HTR-8/SVneo (cell line): ENCODE measurements at places on chromosomes 4 and X.

GRCh38 chr4:172207886-172208285, 394.7 kb downstream of the GALNTL6 start:
- DNase-seq, result no peak

DNA sequence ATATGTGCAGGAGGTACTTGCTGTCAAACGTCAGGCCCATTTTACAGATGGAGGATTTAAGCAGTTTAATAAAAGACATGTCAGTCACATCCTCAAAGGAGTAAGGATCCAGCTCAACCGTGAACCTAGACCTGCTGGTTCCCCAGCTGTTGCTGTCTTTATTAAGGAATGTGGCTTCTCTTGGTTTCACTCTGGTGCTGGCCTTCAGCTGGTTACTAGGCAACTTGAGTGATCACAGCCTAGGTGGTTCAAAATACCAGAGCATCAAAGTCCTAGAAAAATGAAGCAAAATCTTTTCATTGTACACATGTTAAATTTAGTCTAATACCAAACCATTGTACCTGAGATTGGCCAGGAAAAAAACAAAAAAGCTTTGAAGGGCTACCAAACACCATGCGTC, 32.7 kb upstream of the GLRA2 start:
- no peak for DNase-seq

GRCh38 chrX:134528960-134529359, 69.0 kb downstream of the HPRT1 start:
- DNase-seq, result no peak

DNA sequence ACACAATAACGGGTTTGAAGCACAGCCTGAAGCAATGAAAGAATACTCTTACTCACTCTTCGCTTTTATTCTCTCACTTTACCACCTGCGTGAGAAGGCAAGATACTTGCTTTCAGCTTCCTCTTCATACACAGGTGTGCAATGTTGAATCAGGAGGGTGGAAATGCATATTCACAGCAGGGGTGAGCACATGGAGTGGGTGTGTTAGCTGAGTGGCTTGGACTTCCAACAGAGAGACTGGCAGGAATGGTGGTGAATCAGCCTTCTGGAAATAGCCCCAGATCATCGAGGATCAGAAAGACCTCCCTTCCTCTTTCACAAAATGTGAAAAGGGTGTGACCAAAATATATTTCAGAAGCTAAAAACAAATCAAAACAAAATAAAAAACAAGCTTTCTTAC, 521.2 kb downstream of the STIM2 start:
- DNase-seq, result no peak

DNA sequence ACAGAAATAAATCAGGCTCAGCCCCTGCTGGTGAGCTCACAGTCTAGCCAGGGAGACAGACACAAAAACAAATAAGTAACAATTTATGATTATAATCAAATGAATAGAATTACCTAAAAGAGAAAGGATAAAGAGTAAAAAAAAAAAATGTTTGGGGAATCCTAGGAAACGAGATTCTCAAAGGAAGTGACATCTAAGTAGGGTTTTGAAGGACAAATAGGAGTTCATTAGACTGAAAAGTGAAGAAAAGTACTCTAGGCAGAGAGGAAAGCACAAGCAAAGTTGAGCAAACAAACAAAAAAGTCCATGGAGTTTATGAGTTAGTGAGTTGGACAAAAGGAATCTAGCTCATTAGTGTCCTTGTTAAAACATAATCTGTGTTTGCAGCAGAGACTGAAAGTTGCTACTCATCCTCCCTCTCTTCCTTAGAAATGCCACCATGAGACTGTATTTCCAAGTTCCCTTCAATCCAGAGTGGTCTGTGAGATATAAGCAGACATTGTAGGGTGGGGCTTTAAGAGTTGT, 145.6 kb downstream of the SPATA18 start:
- DNase-seq, result no peak

DNA sequence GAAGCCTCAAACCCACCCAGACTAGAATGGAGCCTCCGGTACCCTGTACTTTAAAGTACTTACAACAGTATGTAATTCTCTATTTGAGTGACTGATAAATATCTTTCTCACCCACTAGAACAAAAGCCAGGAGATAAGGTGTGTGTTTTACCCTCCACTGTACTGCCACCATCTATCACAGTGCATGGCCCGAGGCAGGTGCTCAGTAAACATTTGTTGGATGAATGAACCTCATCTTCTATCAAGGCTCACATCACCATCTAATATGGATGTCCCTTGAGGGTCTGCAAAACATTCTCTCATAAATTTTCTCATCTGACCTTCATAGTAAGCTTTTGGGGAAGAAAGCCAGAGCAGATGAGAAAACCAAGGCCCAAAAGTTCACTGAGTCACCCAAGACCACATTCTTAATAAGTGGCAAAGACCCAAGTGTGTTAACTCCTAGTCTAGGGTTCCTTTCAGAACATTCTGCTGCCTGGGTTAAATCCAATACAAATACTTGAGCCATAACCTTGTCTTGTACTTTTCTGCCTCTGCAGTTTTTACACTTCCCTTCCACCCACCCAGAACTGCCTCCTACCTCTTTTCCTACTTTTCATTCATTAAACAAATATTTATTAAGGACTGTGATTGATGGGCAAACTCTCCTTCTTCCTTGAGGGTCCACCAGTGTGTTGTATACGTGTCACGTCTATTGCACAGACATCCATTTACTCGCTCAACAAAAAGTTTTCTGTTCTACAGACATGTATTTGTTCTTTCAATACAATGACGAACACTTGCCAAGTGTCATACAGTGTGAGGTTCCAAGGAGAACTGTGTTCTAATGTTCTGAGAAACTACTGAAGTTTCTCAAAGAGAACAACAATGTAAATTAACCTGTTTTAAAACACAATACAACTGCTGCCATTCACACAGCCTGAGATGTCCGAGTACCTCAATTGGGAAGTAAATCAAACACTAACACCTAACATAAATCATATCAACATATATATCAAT, 35.7 kb downstream of the APBB2 start:
- DNase-seq, result peak; percentile 8

GRCh38 chr4:182297659-182298058, 54.5 kb downstream of the TENM3 start:
- DNase-seq, result peak; percentile 51

DNA sequence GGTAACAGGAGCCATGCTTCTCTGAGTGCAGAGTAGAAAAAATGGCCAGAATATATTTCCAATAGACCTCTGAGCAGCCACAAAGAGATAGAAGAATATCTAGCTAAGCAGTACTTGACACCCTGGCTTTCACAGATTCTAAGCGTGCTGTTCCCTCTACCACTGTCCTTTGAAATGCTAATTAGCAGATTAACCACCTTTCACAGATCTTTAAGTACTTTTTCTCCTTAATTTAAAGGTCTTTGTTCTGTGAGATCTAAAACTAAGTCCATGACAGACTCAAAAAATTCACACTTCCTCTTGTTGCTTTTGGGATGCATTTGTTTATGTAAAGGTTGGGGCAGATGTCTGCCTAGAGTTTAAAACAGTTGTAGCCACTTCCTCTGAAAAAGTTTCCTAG, 28.3 kb upstream of the MAGEC2 start:
- no peak for DNase-seq
